ENCODE measurements at places on chromosomes 13 and 19.

DNA sequence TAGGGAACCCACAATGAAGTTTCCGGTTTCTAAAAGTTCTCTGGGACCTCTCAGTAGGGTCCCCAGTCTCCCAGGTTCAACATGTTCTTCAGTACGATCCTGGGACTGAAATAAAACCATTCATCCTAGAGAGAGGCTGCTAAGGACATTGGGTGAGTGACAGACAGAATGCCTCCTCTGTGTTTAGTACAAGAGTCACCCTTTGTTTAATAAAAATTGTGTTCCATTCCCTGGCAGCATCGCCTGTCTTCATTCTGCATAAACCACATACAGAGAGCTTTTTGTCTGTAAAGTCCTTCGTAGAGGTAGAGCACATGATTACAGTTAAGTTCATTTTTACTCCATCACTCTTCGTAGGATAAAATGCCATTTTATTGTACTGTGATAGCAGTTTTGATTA lies 95.3 kb upstream of the GPR12 start:
- DNase-seq = no peak

DNA sequence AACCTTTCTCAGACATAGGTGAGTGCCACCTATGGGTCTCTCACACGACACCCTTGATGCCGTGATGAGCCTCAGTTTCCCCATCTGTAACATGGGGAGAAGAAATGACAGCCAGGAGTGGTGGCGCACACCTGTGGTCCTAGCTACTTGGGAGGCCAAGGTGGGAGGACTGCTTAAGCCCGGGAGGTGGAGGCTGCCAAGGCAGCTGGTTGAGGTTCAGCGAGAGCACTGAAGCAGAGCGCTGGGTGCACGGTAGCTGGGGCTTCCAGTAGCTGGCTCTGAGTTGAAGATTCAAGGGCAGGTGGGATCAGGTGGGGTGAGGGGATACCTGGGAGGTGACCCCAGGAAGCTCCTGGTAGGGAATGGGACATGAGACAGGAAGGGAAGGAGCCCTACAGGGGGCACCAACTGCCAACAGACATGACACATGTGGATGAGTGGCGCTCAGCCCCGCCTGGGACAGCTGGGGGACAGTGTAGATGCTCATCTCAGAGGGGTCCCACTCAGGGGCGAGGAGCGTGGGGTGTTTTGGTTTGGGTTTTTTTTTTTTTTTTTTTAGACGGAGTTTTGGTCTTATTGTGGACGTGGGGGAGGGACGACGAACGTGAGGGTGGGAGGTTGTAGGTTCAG lies 6.5 kb upstream of the SSBP4 start:
- DNase-seq = no peak

DNA sequence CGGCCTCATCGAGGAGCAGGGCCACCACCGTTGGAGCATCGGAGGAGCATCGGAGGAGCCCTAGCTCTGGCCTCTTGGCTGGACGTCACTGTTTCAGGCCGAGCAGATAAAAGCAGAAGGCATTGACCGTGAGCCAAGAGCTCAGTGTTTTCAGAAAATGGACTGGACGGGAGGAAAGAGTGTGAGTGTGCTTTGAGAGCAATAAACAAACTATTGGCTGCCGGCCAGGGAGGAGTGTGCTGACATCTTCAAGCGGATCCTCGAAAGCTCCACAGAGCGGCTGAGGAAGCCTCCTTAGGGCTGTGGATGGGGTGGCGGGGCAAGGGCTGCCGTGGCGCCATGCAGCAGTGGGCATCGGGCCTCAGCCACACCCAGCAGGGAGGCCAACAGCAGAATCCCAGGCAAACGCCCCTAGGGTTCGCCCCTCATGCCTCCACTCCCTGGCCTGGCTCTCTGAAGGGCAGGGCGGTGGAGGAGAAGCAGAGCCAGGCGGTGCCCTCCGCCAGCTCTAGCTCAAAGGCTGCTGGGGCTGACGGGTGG lies 41.8 kb downstream of the IRS2 start:
- peak; percentile 37 for DNase-seq

DNA sequence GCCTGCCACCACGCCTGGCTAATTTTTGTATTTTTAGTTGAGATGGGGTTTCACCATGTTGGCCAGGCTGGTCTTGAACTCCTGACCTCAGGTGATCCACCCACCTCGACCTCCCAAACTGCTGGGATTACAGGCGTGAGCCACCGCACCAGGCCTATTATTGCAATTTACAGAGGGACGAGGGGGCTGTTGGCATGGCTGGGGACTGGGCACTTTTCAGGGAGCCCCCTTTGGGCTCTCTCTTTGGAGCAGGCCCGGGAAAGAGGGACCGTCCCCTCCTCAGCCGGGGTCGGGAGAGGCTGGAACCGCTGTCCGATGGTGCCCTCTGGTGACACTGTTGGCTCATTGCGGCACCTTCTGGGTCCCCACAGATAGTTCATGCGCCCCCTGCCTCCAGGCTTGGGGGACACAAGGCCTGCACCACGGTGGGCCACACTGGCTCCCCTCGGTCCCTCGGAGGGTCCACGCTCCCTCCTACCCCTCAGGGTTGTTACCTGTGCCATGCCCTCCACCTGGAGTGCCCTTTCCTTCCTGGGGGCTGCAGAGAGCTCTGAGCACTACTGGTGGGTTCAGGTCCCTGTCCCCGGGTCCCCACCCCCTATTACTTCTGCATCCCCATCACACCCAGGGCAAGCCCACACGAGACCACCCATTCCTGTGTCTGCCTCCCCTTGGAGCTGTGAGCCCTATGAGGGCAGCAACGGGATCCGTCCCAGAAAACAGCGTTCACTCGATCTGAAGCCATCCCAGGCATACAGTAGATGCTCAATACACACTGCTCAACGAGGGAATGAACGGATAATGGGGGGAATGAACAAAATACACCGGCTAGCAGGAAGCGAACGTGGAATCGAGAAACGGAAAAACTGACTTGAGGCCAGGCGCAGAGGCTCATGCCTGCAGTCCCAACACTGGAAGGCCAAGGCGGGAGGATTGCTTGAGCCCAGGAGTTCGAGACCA lies 12.5 kb downstream of the FEM1A start:
- no peak for DNase-seq

DNA sequence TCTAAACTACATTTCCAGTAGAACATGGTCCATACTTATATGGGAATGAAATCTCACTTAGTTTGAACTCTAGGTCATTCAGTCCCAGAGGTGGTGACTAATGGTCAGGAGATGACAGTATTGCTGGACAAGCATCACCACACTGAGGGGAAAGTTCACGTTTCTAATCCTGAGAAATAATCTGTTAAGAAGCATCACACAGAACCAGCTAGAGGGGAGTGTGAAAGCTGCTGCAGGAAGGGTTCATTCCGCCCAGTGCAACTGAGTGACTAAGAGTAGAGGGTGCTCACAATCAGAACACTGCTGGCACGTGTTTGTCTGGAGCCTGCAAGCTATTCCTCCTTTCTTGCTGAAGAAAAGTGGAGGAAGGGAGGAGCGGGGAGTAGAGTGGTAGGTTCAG lies 2.7 kb downstream of the COL4A1 start:
- no peak for DNase-seq

- DNase-seq = no peak
Measured at GRCh38 chr19:30325676-30326392, 46.4 kb upstream of the ZNF536 start.

- DNase-seq = no peak
Measured at GRCh38 chr13:103291798-103292572, 225.8 kb upstream of the SLC10A2 start.

DNA sequence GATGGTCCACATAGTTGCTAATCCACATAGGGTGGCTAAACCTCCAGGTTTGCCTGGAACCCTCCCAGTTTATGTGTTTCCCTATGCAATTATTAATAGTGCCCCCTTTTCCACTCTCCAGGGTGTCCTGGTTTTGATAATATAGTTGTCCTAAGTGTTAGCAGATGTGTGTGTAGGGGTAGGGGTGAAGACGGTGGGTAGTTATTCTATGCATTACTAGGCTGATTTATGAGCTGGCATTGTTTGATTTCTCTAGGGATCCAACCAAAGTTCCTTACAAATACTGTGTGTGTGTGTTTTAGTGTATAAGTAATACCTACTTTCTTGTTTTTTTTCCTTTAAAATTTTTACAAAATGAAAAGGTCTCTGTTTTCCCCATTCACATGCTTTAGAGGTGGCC lies 21.1 kb downstream of the GTF2F2 start:
- no peak for DNase-seq

GRCh38 chr13:114313061-114313860 lies 1.0 kb upstream of the CHAMP1 start:
- DNase-seq = no peak

- DNase-seq = no peak
Measured at GRCh38 chr19:9474975-9475374, 23.4 kb downstream of the ZNF560 start.

GRCh38 chr13:97122381-97122996 lies 99.6 kb upstream of the MBNL2 start:
- no peak for DNase-seq

DNA sequence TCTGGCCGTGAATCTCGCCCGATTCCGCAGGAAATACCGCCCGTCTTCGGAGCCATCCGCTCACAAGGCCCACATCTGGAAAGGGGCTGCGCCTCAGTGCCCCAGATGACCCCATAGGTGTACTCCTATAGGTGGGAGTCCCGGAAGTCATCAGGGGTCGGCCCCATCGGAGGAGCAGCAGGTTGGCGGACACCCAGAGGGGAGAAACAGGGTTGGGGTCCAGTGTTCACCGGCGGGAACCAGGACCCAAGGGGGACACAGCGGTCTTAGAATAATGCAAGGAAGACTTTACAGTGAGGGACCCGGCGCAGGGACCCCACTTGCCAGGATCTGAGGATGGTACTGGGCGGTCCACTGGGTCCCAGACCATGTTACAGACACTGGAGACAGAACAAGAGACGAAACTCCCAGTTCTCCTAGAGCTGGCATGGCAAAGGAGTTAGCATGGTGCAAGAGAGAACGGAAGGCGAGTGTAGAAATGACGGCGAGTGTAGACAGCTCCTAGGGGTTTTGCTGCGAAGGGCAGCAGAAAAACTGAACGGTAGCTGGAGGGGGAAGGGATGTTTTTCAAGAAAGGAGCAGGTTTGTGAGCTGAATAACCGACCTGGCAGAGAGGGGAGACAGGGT lies 4.2 kb upstream of the RGL3 start:
- no peak for DNase-seq

- DNase-seq = no peak
Measured at GRCh38 chr13:93264876-93265275, 38.3 kb downstream of the GPC6 start.

Data from brain pericyte (primary cell).